Stimulated activated CD8-positive, alpha-beta memory T cell treated with anti-CD3 and anti-CD28 coated beads, Interleukin-4, amount 100 ng/mL, for 4 hours (primary cell): ENCODE measurements at places on chromosomes 5 and 9.

GRCh38 chr5:132103969-132104391 lies 30.4 kb downstream of the CSF2 start:
- no peak for DNase-seq

- DNase-seq: no peak
Observed at GRCh38 chr5:92459654-92460053, 1076.5 kb upstream of the ARRDC3 start.

GRCh38 chr5:168570490-168571328 lies 8.5 kb downstream of the PANK3 start:
- no peak for DNase-seq

- DNase-seq: no peak
Observed at GRCh38 chr9:94720846-94721549, 5.5 kb upstream of the AOPEP start.

GRCh38 chr5:143613329-143613728 lies 198.6 kb upstream of the HMHB1 start:
- DNase-seq: no peak

DNA sequence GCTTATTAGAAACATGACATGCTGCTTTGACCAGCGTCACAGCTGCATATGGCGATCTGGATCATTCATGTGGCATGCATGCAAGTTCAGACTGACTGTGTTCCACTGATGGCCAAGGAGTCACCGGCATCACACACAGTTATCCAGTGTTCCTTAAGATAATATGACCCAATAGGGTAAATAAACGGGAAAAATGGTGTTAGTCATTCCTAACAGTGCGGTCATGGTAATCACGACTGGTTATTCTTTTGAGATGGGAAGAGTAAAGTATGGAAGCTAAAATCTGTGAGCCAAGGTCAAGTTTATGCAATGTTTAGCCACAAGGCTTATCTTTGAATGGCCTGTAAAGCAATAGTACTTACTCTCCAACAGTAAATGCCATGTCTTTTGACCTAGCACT lies 29.3 kb upstream of the LVRN start:
- DNase-seq: no peak

- peak; percentile 21 for DNase-seq
Observed at GRCh38 chr9:35696520-35697215, 6.9 kb upstream of the TPM2 start.

GRCh38 chr9:137892424-137893191 lies 15.0 kb downstream of the CACNA1B start:
- DNase-seq: no peak

DNA sequence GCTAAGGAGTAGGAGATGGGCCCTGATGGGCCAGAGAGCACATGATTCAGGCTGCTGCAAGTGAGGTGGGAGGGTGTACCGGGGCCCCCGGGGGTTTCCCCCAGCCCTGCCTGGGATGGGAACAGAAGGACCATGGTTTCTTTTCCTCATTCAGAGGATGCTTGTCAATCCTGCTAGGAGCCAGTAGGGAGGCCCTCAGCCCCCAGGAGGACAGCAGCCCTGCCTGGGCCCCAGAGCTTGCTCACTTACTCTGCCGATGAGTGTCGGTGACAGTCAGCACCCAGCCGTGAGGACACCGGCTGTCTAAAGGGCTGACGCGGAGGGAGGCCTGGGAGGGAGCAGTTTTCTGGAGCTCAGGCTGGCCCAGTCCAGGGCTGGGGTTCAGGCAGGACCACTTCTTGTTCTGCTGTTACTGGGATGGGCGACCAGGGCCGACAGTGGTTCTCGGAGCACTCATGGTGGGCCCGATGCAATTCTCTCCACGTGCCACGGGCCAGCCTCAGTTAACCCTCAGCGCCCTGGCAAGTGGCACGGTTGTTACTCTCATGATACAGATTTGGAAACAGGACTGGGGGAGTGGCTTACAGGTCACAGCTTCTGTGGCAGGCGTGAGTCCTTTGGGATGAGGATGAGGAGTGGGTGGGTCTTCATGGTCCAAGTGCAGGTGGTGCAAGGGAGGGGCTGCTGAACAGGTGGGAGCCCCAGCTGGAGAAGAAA lies 1.8 kb downstream of the ARRDC1 start:
- no peak for DNase-seq

DNA sequence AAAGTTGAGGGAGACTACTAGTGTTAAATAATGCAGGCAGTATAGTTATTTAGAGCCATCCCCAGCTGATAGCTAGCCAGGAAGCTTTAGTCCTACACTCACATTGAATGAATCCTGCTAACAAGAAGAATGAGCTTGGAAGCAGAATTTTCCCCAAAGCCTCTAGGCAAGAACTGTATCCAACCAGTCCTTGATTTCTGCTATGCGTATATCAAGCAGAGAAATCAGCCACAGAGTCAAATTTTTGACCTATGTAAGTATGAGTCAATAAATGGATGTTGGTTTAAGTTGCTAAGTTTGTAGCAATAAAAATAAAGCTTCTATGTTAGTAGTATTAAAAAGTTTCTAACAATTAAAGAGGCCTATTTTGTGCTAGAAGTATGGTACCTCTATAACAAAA lies 672.1 kb upstream of the CHD1 start:
- DNase-seq: no peak
